ENCODE measurements at places on chromosomes 5 and 9.

GRCh38 chr9:121945849-121946248, 147.3 kb downstream of the TTLL11 start:
- DNase-seq, result no peak

DNA sequence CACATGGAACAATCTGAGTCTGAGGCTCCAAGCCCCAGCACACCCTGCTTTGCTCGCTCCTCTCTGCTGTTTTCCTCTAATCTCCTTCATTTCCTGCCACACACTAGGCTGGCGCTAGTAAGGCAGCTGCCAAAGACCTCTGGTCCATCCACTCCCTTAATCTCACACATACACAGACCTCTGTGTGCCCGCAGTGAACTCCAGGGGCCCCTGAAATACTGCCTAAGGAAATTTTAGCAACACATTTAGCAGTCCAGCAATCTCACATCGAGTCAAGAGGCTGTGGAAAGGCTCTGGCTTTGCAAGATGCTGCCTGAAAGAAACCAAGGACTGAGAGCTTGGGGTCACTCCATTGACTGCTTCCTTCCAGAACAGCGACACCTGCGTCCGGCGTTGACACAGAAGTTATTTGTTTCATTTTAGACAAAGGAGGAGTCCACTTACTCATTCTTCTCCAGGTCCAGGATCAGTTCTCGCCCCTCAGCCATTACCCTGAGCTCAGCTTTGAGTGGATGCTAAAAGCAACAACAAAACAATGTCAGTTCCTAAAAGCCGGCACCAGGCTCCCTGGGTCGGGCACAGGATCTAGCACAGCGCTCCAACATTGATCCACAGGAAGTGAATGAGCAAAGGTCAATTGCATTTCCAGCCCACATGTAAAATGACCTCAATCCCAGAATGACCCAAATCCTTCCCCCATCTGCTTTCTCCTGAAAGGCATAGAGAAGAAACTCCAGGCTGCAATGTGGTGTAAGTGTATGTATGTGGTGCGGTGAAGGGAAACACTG, 11.5 kb downstream of the ADAM19 start:
- DNase-seq, result no peak

GRCh38 chr9:136306211-136307208, 2.6 kb upstream of the CCDC187 start:
- DNase-seq, result no peak

DNA sequence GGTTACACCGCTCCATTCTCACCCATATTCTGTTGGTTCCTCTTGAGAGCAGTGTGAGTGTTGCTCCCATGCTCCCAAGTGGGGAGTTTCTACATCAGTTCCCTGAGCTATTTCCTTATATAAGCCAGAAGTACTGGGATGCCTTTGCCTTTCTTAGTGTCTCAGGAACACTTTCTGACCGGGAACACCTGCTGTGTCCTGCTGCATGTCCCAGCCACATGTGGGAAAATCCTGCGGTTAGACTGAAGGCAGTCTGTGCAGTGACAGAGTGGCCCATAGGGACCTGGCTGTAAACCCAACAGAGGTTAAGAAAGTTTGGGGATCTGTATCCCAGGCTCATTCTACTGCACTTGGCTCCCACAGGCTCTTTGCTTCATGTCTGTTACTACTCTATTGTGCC, 126.0 kb downstream of the EGFLAM start:
- no peak for DNase-seq
